Fibroblast of lung (primary cell): ENCODE measurements at places on chromosomes 2 and 18. TPM values are rescaled to one million over a fixed set of nuclear protein-coding genes. Genes with fewer than 3 reads are reported as not detected.
A peak's percentile ranks its signal among the peaks of the same experiment; 100 is the strongest.

Gene TRPM8
- total RNA-seq: under 0.01 and 0.99 TPM in 2 replicates

Gene HOXD13
- total RNA-seq: not detected in 2 replicates

Gene SCN2A
- 2.1 and 7.1 TPM in 2 replicates for total RNA-seq

Gene FKBP7
- 47.5 and 54.3 TPM in 2 replicates for total RNA-seq

Gene LRP2
- total RNA-seq: under 0.01 TPM in 2 replicates

Gene DNER
- total RNA-seq: 0.26 and 0.33 TPM in 2 replicates

Gene POTEC
- total RNA-seq: not detected in 2 replicates

Gene NCOA1
- total RNA-seq: 14.6 and 15.5 TPM in 2 replicates

Gene POTEJ
- not detected in 2 replicates for total RNA-seq

Gene MGAT5
- 75.0 and 301 TPM in 2 replicates for total RNA-seq

Gene BBS5
- total RNA-seq: 5.6 and 7.1 TPM in 2 replicates

DNA sequence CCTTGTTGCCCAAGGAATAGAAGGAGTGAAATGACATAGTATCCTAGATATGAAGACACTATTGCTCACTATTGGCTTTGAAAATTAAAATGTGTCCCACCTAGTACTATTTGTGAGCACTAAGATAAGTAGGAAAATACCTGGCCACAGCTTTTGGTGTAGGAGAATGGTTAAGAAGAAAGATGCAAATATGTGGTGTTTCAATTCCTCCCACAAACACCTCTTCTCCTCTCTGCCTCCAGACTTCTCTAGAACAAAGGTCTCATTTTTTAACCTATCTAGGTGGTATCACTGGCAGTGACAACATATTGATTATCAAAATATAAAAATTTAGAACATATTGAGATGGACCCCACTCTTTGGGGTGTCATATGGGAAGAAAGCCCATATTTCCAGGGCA, 929.9 kb upstream of the FANCL start:
- no peak for DNase-seq

- no peak for DNase-seq
Observed at GRCh38 chr2:222433332-222434173, 9.2 kb downstream of the SGPP2 start.

DNA sequence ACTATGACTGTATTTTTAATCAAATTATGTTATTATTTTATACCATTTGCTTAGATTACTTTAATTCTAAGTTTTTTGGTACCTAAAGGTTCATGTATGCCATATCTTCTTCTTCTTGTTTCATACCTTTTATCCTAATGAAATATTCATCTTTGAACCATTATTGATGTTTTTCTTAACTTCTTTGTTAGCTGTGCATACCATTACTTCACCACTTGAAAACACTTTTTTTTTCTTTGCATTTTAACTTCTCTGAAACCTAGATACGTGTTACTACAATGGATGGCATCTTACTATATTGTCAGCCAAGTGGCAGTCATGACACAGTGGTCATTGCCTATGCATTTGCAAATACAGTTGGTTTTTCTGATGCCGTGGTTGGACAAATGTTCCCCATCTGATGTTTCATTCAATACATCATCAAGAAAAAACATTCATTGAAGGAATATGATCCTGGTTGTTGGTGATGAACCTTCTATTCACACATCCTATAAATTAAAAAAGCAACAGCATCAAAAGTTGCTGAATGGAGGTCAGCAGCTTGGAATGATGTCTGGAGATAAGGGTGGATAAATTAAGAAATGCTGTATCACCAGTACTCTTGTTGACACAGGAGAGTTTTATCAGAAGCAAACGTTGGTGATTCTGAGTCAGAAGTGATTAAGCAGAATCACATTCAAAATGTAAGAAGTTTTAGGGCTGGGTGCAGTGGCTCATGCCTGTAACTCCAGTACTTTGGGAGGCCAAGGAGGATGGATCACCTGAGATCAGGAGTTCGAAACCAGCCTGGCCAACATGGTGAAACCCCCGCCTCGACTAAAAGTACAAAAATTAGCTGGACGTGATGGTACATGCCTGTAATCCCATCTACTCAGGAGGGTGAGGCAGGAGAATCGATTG, 7.4 kb downstream of the IL36A start:
- DNase-seq: peak; percentile 74

- no peak for DNase-seq
Observed at GRCh38 chr2:86285981-86286380, 51.4 kb downstream of the REEP1 start.

DNA sequence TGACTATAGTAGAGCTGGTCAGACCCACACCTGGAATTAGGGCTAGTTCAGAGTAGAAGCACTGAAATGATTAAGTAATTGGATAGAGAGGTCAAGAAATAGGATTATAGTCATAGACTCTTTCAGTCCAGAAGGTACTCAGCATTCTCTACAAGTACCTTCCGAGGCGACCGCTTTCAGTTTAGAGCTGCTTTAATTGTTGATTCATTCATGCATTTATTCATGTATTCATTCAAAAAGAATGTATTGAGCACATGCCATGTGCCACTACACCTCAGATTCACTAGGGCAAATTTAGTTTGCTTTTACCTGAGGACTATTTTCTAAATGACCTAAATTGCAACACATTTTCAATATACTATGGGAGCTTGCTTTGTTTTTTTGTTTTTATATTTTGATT, 48.7 kb downstream of the CRIM1 start:
- peak; percentile 84 for DNase-seq

GRCh38 chr2:200770847-200771246, 40.9 kb upstream of the BZW1 start:
- peak; percentile 44 for DNase-seq

- DNase-seq: no peak
Observed at GRCh38 chr2:33129263-33130053, 182.7 kb downstream of the LTBP1 start.

- no peak for DNase-seq
Observed at GRCh38 chr2:190582019-190582418, 47.5 kb upstream of the NEMP2 start.

DNA sequence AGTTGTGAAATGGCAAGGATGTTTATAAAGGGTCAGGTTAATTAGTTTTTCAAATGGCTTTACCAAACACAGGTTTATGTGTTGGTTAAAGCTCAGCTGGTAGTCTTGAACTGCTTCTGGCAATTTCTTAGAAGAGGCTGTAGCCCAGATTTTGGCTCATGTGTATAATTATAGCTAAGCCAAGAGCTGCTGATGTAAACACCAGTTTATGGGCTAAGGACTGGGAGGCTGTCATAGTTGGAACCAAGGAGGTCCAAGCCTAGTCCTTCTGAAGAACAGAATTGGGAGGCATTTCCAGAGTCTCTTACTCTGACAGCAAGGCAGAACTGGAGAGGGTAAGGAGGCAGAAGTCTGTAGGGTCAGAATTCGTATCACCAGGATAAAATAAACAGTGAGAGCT, 25.4 kb downstream of the UBE2E3 start:
- DNase-seq: no peak

DNA sequence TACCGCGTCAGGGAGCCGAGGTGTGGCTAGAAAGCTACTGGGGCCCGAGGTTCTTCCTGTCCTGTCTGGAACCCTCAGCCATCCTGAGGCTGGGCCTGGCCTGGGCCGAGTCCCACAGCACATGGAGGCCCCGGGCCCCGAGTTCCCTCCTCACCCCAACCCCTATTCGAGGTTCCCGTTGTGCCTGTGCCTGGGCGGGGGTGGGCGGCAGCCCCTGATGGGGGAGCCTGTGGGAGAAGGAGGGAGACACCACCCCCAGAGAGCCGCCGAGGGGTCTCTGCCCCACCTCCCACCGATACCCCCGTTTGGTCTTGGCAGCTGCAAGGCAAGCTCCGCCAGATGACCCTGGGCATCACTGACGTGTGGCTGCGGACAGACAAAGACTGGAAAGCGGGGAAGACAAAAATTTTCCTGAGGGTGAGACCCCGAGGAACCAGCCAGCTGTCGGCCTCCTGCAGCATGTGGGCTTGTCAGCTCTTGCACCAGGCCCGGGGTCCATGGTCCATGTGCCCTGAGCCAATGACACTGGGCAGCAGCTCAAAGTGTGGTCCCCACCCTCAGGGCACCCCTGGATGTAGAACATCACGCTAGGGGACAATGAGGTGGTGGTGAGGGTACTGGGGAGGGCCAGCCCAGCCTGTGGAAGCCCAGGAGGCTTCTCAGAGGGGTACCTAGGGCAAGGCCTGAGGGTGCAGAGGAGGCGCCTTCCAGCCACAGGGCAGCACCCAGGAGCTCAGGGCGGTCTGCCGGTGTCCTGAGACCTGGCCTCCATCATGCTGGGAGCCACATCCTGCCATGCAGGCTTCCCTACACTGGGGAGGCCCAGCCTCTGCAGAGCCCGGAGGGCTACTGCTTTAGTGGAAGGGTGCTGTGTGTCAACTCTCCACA, 52.5 kb upstream of the GPR17 start:
- no peak for DNase-seq

- no peak for DNase-seq
Observed at GRCh38 chr2:241563981-241564595, 5.5 kb downstream of the BOK start.

- peak; percentile 19 for DNase-seq
Observed at GRCh38 chr2:198054299-198054698, 249.9 kb downstream of the PLCL1 start.

GRCh38 chr18:34990597-34990996, 50.6 kb upstream of the MAPRE2 start:
- DNase-seq: peak; percentile 62

GRCh38 chr18:79195716-79196683, 126.8 kb downstream of the ATP9B start:
- DNase-seq: no peak

DNA sequence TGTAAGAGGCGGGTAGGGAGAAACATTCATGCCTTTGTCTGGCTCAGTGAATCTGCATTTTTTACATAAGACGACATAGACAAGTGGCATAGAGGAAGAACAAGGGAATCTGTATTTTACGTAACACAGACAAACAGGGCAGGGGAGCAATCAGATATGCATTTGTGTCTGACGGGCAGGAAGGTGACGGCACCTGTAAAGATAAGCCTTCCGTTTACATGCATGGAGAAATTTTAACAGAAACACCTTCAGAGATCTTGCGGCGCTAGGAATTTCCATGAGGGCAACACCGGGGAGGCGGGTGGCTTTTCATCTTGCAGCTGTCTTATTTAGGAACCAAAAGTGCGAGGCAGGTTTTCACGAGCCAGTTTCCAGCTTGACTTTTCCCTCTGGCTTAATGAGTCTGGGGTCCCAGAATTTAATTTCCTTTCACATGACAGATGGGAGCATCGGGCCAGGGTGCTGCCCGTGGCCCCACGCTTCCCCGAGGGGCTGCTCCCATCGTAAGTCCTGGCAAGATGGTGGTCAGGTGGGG, 42.6 kb downstream of the RTP5 start:
- DNase-seq: no peak

GRCh38 chr2:84856787-84857186, 24.1 kb downstream of the TRABD2A start:
- no peak for DNase-seq
